ENCODE measurements at places on chromosomes 6 and 20.

DNA sequence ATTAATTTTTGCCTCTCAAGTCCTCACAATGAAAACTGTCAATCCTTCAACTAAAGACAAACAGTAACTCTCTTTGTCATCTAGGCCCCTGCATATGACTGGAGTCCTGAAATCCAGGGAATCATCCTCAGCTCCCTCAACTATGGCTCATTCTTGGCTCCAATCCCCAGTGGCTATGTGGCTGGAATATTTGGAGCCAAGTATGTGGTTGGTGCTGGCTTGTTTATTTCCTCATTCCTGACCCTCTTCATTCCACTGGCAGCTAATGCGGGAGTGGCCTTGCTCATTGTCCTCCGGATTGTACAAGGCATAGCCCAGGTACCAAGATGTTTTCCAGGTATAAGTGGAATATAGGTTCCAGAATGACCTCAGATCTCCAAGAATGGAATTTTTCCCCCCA, 15.4 kb downstream of the SLC17A4 start:
- no peak for DNase-seq

DNA sequence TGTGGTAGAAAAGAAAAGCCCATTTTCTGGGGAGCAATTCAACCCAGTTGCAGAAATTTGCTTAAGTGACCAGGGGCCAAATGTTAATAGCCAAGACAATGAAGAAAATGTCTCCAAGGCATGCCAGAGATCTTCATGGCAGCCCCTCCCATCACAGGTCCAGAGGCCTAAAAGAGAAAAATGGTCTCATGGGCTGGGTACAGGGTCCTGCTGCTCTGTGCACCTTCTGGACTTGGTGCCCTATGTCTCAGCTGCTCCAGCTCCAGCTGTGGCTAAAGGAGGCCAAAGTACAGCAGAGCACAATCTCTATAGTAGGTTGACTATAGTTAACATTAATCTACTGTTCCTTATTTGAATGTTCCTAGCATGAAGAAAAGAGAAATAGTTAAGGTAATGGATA, 44.7 kb downstream of the FRK start:
- DNase-seq: no peak

DNA sequence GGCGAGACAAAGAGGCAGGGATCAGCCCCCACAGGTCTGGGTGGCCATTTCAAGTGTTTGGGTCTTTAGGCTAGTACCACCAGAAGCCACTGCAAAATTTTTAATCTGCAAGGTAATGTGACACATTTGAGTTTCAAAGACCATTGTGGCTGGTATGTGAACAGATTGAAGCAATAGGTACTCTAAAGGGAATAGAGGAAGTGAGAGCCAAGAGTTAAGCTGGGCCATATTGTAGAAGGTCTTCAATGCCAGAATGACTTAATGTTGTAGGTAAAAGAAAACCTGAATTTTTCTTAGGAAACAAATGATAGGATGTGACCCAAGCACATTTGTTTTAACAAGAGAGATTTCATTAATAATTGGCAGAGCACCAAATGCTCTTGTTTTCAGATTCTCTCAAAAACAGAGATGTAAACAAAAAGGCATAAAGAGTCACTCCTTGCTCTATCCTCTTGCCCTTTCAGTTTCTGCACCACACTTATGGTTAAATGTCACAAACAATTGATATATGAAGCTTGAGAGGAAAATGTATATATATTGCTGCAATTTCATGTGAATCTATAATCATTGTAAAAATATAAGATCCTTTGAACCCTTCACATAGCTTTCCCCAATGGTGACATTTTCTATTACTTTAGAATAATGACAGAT, 307.1 kb upstream of the PLN start:
- DNase-seq: no peak

- DNase-seq: no peak
These were observed 2.5 kb downstream of the OVOL2 start for GRCh38 chr20:18055261-18055660.

DNA sequence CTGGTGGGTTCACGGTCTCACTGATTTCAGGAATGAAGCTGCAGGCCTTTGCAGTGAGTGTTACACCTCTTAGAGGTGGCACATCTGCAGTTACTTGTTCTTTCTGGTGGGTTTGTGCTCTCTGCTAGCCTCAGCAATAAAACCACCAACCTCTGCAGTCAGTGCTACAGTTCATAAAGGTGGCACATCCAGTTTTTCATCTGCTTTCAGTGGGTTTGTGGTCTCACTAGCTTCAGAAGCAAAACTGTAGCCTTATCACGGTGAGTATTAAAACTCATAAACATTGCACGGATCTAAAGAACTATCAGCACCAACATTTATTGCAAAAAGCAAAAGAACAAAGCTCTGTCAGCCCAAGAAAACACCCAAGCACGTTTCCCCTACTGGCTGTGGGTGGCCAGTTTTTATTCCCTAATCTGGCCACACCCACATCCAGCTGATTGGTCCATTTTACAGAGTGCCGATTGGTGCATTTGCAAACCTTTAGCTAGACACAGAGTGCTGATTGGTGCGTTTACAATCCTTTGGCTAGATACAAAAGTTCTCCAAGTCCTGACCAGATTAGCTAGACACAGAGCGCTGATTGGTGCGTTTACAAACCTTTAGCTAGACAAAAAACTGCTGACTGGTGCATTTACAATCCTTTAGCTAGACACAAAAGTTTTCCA, 3.4 kb upstream of the TMEM14C start:
- peak; percentile 66 for DNase-seq

- no peak for DNase-seq
These were observed 540 bp downstream of the SGK2 start for GRCh38 chr20:43559147-43559987.

DNA sequence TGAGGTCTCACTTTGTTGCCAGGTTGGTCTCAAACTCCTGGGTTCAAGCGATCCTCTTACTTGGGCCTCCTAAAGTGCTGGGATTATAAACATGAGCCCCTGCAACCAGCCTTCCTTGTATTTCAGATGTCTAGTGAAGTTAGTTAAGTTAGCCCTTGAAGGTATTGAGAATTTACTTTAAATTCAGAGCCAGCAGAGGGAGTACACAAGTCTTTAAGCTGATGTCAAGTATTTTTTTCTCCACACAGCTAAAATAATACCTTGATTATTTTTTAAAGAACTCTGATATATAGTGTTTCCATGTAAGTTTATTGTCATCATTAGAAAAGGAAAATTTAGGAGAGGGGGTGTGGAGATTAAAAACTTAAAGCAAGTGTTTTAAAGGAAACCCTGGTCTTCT, 9.8 kb downstream of the FOXO3 start:
- DNase-seq: no peak

GRCh38 chr6:4113649-4114048, 21.7 kb downstream of the ECI2 start:
- DNase-seq: no peak

- no peak for DNase-seq
These were observed 47.2 kb upstream of the SYNDIG1 start for GRCh38 chr20:24422091-24422760.

DNA sequence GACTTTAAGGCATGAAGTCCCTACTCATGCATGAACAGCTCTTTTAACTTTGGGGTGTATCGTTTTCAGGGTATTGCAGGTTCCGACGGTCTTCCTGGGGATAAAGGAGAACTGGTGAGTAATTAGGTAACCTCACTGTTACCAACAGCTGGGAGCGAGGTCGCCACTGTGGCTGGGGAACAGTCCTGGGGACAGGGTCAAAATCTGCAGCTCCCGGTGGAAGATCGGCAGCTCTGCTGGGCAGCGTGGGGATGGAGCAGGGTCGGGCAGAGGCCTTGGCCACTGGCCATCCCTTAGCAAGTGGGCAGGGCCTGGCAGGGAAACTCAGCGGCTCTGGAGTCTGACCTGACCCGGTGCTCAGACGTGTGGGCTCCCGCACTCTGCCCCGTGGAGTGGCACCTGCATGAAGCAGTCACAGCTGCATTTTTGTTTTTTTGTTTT, 16.1 kb downstream of the COL9A3 start:
- no peak for DNase-seq

DNA sequence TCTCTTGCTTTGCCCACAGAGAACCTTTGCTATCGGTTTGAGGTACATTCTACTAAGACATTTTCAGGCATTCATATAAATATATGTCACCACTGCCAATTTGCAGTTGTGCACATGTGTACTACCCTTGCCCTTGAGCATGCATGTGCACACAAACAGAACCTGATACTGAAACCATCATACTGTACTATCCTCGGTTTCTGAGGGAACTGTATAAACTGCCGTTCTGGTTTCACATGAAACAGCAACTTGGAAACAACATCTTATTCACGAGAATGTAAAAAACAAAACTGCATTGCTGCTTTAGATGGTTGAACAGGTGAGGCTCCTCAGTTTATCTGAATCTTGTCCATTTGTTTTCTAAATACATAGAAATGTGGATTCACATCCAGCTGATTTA, 151.2 kb upstream of the TMEM170B start:
- DNase-seq: no peak

DNA sequence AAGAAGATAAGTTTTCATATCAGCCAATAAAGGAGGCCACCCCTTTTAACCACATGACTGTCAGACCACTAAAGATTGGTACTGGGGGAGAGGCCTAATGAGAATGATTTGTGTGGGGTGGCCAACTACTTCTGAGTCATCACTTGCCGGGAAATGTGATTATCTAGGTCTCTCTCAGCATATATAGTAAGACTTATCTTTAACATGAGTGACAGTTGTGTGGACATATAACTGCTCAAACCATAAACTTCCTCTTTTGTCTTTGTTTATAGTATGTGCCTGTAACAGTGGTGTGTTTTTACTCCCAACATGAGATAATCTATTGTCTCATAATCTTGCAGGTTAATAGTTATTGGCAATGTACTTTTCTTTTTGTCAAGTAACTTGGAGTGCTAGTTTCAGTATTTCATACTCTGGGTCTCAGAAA, 312.4 kb downstream of the CDKAL1 start:
- DNase-seq: no peak

DNA sequence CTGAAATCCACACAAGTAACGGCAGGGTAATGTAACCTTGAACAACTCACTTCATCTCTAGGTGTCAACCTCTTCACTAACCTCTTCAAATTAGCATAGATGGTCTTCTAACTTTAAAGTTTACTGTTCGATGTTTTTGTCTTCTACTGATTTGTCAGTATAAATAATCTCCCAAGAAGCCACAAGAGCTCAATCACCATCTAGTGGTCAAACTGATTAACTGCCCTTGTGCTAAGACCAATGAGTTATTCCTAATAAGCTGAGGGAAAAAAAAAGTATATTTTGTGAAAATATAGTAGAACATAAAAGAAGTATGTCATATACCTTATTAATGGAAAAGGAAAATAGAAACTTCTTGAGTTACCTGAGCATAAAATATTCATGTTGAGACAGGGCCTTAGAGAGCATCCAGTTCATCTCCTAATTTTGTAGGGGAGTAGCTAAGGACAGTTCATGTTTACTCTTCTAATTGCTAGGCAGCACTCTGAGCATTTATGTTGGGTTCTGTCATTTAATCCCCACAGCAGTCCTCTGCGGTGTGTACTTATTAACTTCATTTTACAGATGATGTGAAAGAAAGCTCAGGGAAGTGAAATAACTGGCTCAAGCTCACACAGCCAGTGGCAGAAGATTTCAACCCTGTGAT, 317.1 kb downstream of the ESR1 start:
- DNase-seq: peak; percentile 32

GRCh38 chr20:63196768-63197470, 19.0 kb downstream of the YTHDF1 start:
- no peak for DNase-seq

DNA sequence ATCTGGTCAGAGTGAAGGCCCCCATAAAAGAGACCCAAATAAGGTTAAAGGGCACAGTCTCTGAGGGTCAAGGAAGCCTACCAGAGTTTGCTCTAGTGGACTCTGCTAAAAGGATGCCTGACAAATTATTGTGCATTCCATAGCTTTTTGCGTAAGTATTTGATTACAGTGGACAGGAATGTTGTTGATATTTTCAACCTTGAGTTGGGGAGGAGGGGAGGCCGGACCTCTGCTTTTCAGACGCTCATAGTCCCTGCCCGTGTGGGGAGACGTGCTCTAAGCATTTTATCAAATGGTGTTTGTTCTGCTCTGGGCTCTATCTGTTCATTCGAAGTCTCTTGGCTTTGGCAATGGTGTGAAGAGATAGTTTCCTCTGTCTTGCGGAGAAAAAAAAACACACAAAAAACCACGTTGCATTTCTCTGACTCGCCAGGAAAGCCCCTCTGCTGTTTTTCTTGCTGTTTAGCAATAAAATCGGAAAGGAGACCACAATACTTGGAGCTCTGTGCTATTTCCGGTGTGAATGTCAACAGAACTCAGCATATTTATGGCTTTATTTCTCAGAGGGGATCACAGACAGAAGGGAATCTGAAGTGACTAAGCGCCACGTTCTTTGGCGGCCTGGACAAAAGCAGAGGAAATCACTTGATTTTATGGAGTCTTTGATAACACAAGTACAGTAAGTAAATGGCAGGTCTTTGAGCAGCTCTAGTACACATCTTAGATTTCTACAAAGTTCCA, 159.8 kb downstream of the ZFP64 start:
- DNase-seq: peak; percentile 4

DNA sequence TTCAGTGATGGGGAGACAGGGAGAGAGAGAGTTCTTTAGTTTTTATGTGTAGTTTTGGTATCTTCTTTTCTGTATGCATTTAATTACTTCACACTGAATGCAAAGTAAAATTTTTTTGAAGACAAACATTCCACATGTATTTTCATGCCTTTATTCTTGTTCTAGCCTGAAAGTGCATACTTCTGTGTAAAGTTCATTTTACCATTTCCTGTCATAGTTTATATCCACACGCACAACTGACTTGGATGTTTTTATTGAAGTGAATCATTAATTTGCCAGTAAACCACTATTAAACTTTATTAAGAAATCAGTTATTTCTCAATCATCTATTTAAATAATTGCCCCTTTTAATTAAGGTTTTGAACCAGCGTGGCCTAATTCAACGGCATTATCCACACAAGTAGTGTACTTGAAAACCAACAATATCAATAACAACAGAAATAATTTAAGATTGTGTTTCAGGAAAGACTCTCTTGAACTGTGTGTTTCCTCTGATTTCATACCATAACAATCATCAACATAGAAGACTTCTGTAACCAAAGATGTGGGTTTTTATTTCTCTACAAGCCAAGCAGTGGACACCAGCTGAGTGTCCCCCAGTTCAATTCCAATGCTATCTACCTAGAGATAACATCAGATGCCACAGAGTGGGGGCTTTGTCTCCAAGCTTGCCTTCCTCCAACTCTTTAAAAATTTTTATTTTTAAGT, 512.7 kb upstream of the JAG1 start:
- DNase-seq: no peak

- no peak for DNase-seq
These were observed 182.2 kb upstream of the STXBP5 start for GRCh38 chr6:147022041-147022440.

DNA sequence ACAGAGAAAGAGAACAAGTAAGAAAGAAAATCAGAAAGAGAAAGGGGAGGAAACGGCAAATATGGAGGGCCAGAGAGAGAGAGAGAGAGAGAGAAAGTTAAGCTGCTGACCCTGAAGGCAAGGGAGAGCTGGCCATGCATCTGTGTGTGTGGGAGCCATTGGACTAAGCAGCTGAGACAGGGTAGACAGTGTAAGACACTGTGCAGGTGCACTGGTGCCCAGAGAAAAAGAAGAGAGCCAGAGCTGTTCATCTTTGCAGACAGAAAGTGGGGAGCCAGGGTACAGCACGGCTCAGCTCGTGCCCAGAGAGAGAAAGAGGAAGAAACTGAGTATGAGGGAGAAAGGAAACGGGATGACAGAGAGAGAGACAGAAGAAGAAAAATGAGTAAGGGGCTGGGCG, 24.2 kb upstream of the ZNF318 start:
- no peak for DNase-seq

Measured in CD4-positive, alpha-beta T cell treated with Interleukin-1 beta for 1 hour (primary cell).